ENCODE measurements at places on chromosomes 1 and 21. TPM values are rescaled to one million over a fixed set of nuclear protein-coding genes. Genes with fewer than 3 reads are reported as not detected.
A peak's percentile ranks its signal among the peaks of the same experiment; 100 is the strongest.

DNA sequence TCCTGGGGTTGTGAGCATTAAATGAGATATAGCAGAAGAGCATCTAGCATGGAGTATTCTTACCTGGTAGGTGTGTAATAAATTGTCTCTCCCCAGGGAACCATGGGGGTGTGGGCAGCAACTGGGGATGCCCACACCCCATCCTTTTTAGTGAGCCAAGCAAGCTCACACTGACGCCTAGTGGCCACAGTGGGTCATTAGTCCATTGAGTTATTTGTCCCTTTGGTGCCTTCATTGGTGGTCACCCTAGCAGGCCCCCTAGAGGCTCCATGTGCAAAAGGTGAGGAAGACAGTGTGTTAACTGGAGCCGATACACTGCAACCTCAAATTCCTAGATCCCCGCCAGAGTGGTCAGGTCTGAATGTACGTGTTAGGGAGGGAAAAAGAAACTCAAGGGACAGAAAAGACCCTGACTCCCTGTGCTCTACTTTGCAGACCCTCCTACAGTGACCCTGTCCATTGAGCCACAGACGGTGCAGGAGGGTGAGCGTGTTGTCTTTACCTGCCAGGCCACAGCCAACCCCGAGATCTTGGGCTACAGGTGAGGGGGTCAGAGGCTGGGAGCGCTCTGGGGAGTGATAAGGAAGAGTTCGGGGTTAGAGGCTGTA, 93.3 kb upstream of the CD1D start:
- no peaks in the 10 kb centered on the region for H3K4me1 ChIP-seq
- H3K27ac ChIP-seq: no peak overlapping the region
- H3K36me3 ChIP-seq: no peaks in the 10 kb centered on the region
- H3K4me3 ChIP-seq: no peak overlapping the region
- peak; percentile 86 for DNase-seq
- no peaks in the 10 kb centered on the region for H3K27me3 ChIP-seq

GRCh38 chr1:212491454-212491853, 58.7 kb downstream of the NENF start:
- no peak overlapping the region for H3K27ac ChIP-seq
- H3K4me1 ChIP-seq: no peaks in the 10 kb centered on the region
- no peak overlapping the region for H3K4me3 ChIP-seq
- H3K36me3 ChIP-seq: no peaks in the 10 kb centered on the region
- DNase-seq: no peak

GRCh38 chr1:44168520-44169098, 27.2 kb upstream of the KLF18 start:
- no peak overlapping the region for H3K27ac ChIP-seq
- H3K4me3 ChIP-seq: no peak overlapping the region
- no peak for DNase-seq

Gene S100A1
- 15.9 TPM for total RNA-seq

- no peak overlapping the region for H3K4me3 ChIP-seq
- no peaks in the 10 kb centered on the region for H3K36me3 ChIP-seq
- H3K4me1 ChIP-seq: no peaks in the 10 kb centered on the region
- DNase-seq: no peak
These were observed 120.7 kb downstream of the CNIH3 start for GRCh38 chr1:224736619-224737352.

- no peaks in the 10 kb centered on the region for H3K4me1 ChIP-seq
- no peaks in the 10 kb centered on the region for H3K27me3 ChIP-seq
- no peak overlapping the region for H3K27ac ChIP-seq
- no peaks in the 10 kb centered on the region for H3K36me3 ChIP-seq
- H3K4me3 ChIP-seq: no peak overlapping the region
- DNase-seq: no peak
These were observed 130.3 kb upstream of the C21orf91 start for GRCh38 chr21:17949421-17949820.

DNA sequence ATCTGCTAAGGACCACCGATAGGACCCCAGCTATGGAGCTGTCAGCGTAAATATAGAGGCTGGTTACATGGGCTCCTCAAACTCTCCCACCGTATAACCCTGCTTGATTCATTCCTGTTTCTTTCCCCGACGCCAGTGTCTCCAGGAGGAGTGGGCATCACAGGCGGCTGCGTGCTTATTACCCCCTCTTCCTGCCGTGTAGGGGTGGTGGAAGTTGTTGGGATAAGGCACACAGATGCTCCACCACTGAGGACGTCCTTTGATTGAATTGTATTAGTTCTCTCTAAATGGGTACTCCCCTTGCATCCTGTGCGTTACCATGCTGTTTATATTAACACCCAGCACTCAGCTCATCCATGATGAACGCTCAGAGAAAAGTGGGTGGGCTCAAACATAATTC, 104.6 kb downstream of the ZBTB18 start:
- no peak overlapping the region for H3K4me3 ChIP-seq
- no peak for DNase-seq
- no peaks in the 10 kb centered on the region for H3K36me3 ChIP-seq

- H3K4me1 ChIP-seq: no peaks in the 10 kb centered on the region
- DNase-seq: no peak
- no peaks in the 10 kb centered on the region for H3K27me3 ChIP-seq
- no peak overlapping the region for H3K4me3 ChIP-seq
These were observed 423.4 kb upstream of the CHRM3 start for GRCh38 chr1:238962941-238963340.

GRCh38 chr1:83034851-83035250, 964.1 kb downstream of the TTLL7 start:
- H3K27me3 ChIP-seq: no peaks in the 10 kb centered on the region
- H3K27ac ChIP-seq: no peak overlapping the region
- no peaks in the 10 kb centered on the region for H3K4me1 ChIP-seq
- DNase-seq: no peak
- H3K4me3 ChIP-seq: no peak overlapping the region

Gene LEFTY1
- total RNA-seq: 0.40 TPM

- no peak overlapping the region for H3K27ac ChIP-seq
- H3K4me3 ChIP-seq: no peak overlapping the region
- peaks cover 7% of the 10 kb centered on the region for H3K36me3 ChIP-seq
- no peak for DNase-seq
- H3K27me3 ChIP-seq: no peaks in the 10 kb centered on the region
- no peaks in the 10 kb centered on the region for H3K4me1 ChIP-seq
These were observed 814 bp downstream of the A3GALT2 start for GRCh38 chr1:33319949-33320618.

Gene TMEM81
- 1.7 TPM for total RNA-seq

- no peaks in the 10 kb centered on the region for H3K27me3 ChIP-seq
- H3K4me3 ChIP-seq: no peak overlapping the region
- no peaks in the 10 kb centered on the region for H3K36me3 ChIP-seq
- DNase-seq: no peak
These were observed 77.9 kb upstream of the RUNX1 start for GRCh38 chr21:35127026-35127425.

Gene AMY1A
- not detected for total RNA-seq

Gene C1orf185
- not detected for total RNA-seq

- no peak overlapping the region for H3K27ac ChIP-seq
- H3K27me3 ChIP-seq: no peaks in the 10 kb centered on the region
- no peak for DNase-seq
- no peak overlapping the region for H3K4me3 ChIP-seq
- no peaks in the 10 kb centered on the region for H3K36me3 ChIP-seq
- no peaks in the 10 kb centered on the region for H3K4me1 ChIP-seq
These were observed 374.0 kb downstream of the NEGR1 start for GRCh38 chr1:71908303-71908702.

GRCh38 chr1:52877554-52877953, 35.0 kb downstream of the ZYG11A start:
- no peaks in the 10 kb centered on the region for H3K36me3 ChIP-seq
- no peak for DNase-seq
- no peak overlapping the region for H3K27ac ChIP-seq
- H3K27me3 ChIP-seq: no peaks in the 10 kb centered on the region

Gene CACNA1E
- total RNA-seq: not detected

Gene PLA2G4A
- total RNA-seq: not detected

DNA sequence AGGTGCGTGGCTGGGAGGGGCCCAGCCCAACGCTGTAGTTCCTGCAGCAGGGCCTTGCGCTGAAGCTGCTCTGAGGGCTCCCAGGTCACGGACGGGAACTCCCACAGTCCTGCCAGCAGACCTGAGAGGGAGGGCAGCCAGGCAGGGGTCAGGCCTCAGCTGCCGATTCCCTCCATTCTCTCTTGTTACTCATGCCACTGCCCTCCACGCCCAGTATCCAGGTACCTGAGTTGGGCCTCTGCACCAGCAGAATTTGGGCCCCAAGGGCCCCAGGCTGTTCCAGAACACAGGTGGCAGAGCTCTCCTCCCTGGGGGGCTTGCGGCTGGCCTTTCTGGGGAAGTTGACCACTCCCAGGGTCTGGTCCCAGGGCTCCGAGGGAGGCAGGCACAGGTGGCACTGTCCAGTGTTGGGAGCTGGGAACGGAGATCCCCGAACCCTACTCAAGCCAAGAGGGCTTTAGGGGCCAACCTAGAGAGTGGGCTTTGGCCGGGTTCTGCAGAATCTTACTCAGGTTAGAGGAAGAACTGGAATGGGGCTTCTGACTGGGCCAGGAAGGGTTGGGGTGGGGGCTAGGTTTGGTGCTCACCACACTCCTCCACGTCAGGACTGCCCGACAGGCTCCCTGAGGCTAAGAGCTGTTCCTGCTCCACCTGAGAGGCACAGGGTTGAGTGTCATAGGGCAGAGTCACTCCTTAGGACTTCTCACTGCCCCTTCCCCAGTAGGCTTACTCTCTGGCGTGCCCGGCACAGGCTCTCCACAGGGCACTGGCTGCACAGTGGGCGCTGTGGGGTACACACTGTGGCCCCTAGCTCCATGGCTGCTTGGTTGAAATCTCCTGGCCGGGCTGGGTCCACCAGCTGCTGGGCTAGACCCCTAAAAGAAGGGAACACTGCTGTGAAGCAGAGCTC, 5.0 kb downstream of the HPDL start:
- H3K4me1 ChIP-seq: no peaks in the 10 kb centered on the region
- no peaks in the 10 kb centered on the region for H3K27me3 ChIP-seq
- no peaks in the 10 kb centered on the region for H3K36me3 ChIP-seq
- no peak overlapping the region for H3K27ac ChIP-seq
- no peak overlapping the region for H3K4me3 ChIP-seq

GRCh38 chr21:42108554-42109340, 37.6 kb downstream of the UMODL1 start:
- no peak for DNase-seq
- H3K27ac ChIP-seq: peak overlapping the region; percentile 76
- peaks cover 38% of the 10 kb centered on the region for H3K4me1 ChIP-seq
- no peaks in the 10 kb centered on the region for H3K36me3 ChIP-seq
- peak overlapping the region; percentile 44 for H3K4me3 ChIP-seq
- H3K27me3 ChIP-seq: no peaks in the 10 kb centered on the region

Gene CIART
- 4.9 TPM for total RNA-seq

Gene CYP2J2
- total RNA-seq: not detected

Gene C4BPA
- total RNA-seq: not detected

Gene AK5
- total RNA-seq: not detected

Gene CD48
- 56.3 TPM for total RNA-seq

DNA sequence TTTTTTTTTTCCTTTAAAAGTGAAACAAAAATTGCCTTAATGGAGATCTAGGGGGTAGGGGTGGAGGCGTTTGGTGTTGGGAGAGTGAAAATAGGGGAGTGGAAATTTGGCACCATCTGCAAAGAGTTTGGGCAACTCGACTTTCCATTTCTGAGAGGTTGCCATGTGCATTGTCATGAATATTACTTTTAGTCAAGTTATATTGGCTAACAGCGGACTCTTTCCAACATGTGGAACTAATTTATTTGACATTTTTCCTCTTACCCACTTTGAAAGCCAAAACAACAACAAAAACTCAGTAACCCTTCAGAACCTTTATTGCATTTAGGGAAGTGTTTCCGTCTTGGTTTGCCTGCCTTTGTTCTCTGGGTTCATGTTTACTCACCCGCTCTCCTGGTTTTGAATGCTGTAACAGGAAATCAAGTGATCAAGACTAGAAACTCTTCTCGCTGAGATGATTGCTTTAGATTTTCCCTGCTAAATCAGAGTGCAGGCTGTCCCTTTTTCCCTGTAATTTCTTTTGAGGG, 70.4 kb downstream of the CACHD1 start:
- H3K27me3 ChIP-seq: no peaks in the 10 kb centered on the region
- no peak overlapping the region for H3K4me3 ChIP-seq
- H3K36me3 ChIP-seq: no peaks in the 10 kb centered on the region
- H3K27ac ChIP-seq: no peak overlapping the region
- no peak for DNase-seq
- no peaks in the 10 kb centered on the region for H3K4me1 ChIP-seq

Gene E2F2
- 8.0 TPM for total RNA-seq

DNA sequence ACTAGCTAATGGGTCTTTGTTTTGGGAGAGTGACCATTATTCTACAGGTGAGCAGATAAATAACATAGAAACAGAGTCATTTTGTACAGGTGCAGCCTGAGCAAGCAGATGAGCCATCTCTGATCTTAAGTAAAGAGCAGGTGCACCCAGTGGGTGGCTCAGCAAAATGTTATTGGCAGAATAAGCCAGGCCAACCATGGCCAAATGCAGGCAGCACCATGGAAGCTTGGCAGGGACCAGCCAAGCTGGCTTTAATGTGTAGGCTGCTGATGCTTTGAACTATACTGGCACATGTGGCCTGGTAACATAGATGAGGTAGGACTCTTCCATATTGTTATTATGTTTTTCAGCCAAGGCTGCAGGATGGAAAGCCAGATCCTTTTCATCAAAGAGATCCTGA, 553.3 kb upstream of the ZRANB2 start:
- no peak overlapping the region for H3K27ac ChIP-seq
- DNase-seq: no peak
- no peaks in the 10 kb centered on the region for H3K27me3 ChIP-seq
- H3K4me1 ChIP-seq: no peaks in the 10 kb centered on the region
- no peak overlapping the region for H3K4me3 ChIP-seq

Gene GNAT2
- total RNA-seq: not detected

DNA sequence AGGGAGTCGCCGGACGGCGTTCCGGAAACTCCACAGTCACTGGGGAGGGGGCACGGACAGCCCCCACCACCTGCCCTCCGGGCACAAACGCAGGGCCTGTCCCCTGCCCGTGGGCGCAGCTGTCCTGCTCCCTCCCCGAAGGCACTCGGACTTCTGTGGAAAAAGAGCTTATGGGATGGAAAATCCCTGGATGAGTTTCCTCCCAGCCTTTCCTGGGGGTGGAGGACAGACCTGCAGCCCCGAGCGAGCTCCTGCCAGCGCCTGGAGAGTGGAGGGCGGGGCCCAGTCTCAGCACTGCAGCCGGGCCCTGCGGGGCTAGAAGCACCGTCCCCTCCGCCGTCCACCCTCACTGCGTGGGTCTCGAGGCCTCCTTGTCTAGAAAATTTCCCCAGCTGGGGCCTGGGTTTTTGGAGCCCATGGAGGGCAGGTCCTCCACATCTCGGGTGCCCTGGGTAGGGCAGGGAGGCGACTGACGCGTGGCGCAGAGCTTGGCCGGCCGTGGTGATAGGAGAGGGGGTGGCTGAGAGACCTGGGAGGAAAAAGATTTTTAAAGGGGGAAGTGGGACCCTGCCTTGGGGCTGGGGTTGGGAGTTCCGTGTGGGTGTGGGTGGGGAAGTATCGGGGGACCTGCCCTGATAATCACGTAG, 6.4 kb upstream of the COL6A1 start:
- no peaks in the 10 kb centered on the region for H3K27me3 ChIP-seq
- H3K27ac ChIP-seq: no peak overlapping the region
- H3K4me3 ChIP-seq: no peak overlapping the region

- H3K27me3 ChIP-seq: no peaks in the 10 kb centered on the region
- no peak overlapping the region for H3K4me3 ChIP-seq
- H3K4me1 ChIP-seq: peaks cover 4% of the 10 kb centered on the region
- H3K36me3 ChIP-seq: no peaks in the 10 kb centered on the region
These were observed 119.2 kb downstream of the FOXD2 start for GRCh38 chr1:47557066-47557465.

GRCh38 chr1:240235521-240236288, 144.0 kb downstream of the FMN2 start:
- no peak overlapping the region for H3K27ac ChIP-seq
- no peaks in the 10 kb centered on the region for H3K27me3 ChIP-seq
- no peaks in the 10 kb centered on the region for H3K4me1 ChIP-seq
- H3K36me3 ChIP-seq: no peaks in the 10 kb centered on the region
